Vagina (tissue), 2 donors: ENCODE measurements at places on chromosomes 12 and 14.

DNA sequence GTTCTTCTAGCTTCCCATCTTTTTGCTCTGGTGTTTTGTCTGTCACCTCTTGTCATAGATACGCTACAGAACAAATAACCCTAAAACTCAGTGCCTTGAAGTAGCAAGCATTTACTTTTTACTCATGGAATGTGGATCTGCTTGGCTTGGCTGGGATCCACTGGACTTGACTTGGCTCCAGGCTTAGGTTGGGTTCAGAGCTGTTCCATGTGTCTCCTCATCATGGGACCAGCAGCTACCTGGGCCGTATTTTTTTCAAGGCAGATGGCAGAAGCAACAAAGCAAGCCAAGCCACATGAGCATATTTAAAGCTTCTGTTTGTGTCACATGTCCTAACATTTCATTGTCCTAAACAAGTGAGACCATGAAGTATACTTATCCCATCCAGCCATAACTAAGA is 48.7 kb upstream of the ATF1 start:
- H3K36me3 ChIP-seq = peaks cover 61% of the 10 kb centered on the region
- no peak overlapping the region for H3K27ac ChIP-seq
- H3K27me3 ChIP-seq = no peaks in the 10 kb centered on the region
- H3K4me3 ChIP-seq = no peak overlapping the region
- H3K4me1 ChIP-seq = no peaks in the 10 kb centered on the region

DNA sequence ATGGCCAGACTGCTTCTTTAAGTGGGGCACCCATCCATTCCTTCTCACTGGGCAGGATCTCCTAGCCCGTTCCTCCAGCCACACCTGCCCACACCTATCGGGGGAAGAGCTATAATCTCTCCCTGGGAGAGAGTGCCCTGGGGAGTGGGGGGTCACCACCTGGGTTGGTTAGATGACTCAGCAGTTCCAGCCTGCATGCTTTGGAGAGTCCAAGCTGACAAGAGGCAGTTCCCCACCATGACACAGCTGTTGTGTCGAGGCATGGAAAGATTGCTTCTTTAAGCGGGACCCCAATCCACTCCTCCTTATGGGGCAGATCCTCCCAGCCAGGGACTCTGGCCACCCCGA is 52.6 kb upstream of the PPFIA2 start:
- H3K4me3 ChIP-seq = no peak overlapping the region
- H3K36me3 ChIP-seq = no peaks in the 10 kb centered on the region
- H3K4me1 ChIP-seq = no peaks in the 10 kb centered on the region
- no peak for DNase-seq

- no peak overlapping the region for H3K27ac ChIP-seq
- DNase-seq = no peak
- H3K4me1 ChIP-seq = no peaks in the 10 kb centered on the region
- no peak overlapping the region for H3K4me3 ChIP-seq
- no peaks in the 10 kb centered on the region for H3K27me3 ChIP-seq
Measured at GRCh38 chr12:74449872-74450271, 87.8 kb upstream of the ATXN7L3B start.

DNA sequence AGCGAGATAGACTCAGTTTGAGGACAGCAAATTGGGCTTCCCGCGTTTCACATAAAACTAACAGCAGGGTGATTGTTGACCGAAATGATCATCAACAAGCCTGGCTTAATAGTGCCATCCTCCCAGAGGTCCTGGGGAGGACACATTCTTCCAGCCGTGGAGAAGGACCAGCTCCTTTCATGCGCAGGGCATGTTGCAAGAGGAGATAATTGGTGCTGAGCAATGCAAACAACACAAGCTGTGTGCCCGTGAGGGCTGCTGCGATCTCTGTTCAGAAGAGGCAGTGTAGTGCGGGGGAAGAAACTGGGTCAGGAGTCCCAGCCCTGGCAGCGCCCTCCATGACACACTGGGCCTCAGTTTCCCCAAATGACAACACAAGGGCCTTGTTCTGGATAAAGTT is 54.3 kb downstream of the CCDC85C start:
- no peak for DNase-seq
- no peaks in the 10 kb centered on the region for H3K36me3 ChIP-seq
- peaks cover 7% of the 10 kb centered on the region for H3K4me1 ChIP-seq
- H3K4me3 ChIP-seq = no peak overlapping the region
- H3K27me3 ChIP-seq = no peaks in the 10 kb centered on the region
- no peak overlapping the region for H3K27ac ChIP-seq

GRCh38 chr14:101174522-101174838 is 271.0 kb upstream of the RTL1 start:
- no peak overlapping the region for H3K4me3 ChIP-seq
- no peaks in the 10 kb centered on the region for H3K27me3 ChIP-seq
- no peaks in the 10 kb centered on the region for H3K4me1 ChIP-seq
- peak; percentile 40 for DNase-seq

DNA sequence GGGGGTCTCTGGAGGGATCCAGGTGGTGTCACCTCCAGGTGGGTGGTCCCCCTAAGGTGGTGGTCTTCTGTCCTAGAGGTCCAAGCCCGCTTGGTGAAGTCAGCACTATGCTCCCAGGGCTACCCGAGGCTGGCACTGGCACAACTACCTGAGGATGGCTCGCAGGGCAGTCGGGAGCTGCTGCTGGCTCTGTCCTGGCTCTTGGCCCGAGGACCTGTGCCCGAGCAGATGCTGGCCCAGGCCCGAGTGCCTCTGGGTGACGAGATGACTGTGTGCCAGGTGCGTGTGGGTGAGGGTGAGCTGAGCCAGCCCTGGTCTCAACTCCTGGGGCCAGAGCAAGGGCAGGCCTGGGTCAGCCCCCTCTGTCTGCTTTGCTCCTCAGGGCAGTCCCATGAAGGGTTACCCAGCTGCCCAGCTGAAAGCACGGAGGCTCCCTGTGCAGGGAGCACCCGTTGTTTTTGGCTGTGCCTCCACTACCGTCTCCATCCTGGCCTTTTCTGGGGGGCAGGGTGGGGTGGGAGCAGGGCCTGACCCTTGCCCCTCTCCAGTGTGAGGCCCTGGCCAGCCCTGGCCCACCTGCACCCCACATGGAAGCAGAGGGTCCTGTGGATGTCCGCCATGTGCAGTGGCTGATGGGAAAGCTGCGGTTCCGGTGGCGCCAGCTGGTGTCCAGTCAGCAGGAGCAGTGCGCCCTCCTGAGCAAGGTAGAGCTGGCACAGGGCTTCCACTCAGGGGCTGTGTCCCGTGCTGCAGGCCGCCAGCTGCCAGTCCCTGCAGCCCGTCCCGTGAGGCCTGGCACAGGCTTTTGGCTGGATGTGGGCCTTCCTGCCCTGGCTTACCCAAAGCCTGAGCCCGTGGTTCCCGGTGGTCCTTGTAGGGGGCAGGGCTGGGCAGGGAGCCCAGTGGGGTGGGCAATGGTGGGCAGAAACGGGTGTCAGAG is 1.3 kb downstream of the TEDC1 start:
- no peak for DNase-seq
- no peak overlapping the region for H3K4me3 ChIP-seq
- no peaks in the 10 kb centered on the region for H3K36me3 ChIP-seq
- H3K27ac ChIP-seq = no peak overlapping the region

GRCh38 chr12:96045566-96045965 is 10.2 kb upstream of the LTA4H start:
- no peaks in the 10 kb centered on the region for H3K36me3 ChIP-seq
- no peaks in the 10 kb centered on the region for H3K4me1 ChIP-seq
- H3K4me3 ChIP-seq = no peak overlapping the region

DNA sequence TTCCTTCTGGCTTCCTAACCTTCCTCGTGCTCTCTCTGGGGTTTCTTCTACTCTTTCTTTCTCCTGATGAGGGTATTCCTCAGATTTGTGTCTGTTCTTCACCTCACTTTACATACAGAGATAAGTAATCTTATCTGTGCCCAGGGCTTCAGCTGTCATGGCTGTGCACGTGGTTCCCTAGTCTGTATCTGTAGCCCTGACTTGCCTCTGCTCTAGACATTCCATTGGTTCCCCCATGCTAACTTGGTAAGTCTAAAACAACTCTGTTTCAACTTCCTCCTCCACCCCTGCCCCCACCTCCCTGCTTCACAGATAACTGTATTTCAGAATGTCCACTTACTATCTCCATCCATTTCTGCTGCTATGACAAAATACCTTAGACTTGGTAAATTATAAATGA is 10.8 kb downstream of the DIP2B start:
- H3K27ac ChIP-seq = no peak overlapping the region
- peaks cover 41% of the 10 kb centered on the region for H3K4me1 ChIP-seq
- H3K4me3 ChIP-seq = no peak overlapping the region
- H3K36me3 ChIP-seq = no peaks in the 10 kb centered on the region
- DNase-seq = no peak
- no peaks in the 10 kb centered on the region for H3K27me3 ChIP-seq

- H3K27me3 ChIP-seq = no peaks in the 10 kb centered on the region
- H3K36me3 ChIP-seq = no peaks in the 10 kb centered on the region
- no peak within 1 kb of the TSS for H3K27ac ChIP-seq
- H3K4me3 ChIP-seq = peak within 1 kb of the TSS; percentile 38
- DNase-seq = no peak
Measured at GRCh38 chr12:121038861-121039668, at the start of gene OASL. Gene OASL, minus strand, starts transcription at chr12:121039246. Its CDS starts 275 bp downstream, at chr12:121038971.

DNA sequence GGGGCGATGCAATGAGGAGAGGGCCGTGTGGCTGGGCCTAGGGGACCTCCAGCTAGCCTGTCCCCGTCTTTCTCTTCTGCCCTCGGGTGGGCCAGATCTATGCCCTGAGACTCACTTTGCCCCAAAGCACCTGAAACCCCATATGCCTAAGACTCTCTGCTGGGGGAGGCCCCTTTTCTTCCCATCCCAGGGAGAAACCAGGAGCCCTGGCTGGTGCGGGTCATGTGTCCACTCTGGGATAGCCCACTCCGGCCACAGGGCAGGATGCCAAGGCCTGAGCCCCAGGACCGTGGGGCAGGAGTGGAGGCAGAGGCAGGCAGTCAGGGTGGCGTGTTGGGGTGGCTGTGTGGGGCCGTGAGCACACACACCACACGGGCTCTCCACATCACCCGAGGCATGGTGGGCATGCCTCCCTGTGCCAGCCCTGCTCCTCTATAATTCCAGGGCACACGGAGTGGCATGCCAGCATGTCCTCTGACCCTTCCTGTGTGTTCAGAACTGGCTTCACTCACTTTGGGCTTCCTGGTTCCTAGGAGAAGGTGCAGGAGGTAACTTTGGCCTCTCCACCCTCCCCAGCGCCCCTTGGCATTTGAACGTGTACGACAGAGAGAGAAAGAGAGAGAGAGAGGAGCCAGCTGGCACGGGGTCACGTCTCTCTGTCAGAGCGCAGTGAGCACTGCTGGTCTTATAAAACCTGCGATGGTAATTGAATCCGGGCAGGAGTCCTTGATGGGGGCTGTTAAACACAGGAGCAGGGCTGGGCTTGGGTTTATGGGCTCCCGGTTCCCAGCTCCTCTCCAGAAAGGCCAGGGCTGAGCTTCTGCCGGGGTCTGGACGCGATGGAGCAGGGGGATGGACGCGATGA is 144.2 kb downstream of the KIF26A start:
- DNase-seq = no peak
- no peaks in the 10 kb centered on the region for H3K36me3 ChIP-seq
- H3K27me3 ChIP-seq = no peaks in the 10 kb centered on the region
- no peak overlapping the region for H3K27ac ChIP-seq

DNA sequence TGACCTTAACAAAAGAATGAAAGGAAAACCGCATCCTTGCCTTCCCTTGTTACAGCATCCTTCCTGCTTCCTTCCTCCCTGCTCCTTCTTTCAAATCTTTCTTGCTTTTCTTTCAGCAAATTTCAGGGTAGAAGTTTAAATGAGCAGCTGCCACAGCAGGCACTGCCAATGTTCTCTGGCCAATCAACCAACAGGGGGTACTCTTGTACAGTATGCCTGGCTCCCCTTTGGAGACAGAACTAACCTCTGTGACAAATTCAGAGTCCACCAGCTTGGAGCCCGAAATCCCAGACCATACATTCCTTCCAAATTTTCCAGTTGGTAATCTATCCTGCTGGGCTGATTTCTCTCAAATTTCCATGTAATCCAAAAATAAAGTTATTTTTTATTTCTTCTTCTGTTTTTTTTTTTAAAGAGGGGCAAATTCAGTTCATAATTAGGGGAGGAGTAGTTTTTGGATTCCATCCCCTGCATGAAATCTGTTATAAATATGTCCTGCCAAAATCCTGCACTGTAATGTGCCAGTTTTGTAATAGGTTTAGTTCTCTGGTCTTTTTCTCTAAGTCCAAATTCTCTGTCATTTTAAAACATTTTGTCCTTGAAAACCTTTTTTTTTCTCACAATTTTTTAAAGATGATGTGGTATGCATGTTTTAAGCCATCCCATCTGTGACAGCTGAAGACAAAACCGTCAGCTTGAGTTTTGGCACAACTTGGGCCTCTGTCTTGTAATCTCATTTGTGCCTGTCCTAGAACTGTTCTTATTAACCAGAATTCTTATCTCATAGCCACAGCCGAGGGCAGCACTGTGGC is 610.0 kb upstream of the LMO3 start:
- no peaks in the 10 kb centered on the region for H3K4me1 ChIP-seq
- no peak overlapping the region for H3K4me3 ChIP-seq
- DNase-seq = no peak

DNA sequence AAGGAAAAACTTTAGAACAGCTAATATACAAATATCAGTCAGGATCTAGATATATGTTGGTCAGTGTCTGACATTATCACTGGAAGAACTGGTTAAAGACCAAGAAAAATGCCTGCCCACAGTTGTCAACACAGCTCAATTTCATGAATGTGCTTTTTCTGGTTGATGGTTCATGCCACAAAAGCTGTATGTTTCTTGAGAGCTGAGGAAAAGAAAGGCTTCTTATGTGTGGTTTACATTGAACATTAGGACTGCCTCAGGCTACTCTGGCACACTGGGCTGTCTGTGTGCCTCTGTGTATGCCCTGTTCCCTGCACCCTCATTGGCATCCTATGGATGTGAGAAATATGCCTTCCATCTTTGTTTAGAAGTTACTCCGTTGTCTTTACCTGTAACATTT is 218.8 kb upstream of the RGS6 start:
- H3K4me3 ChIP-seq = no peak overlapping the region
- peaks cover 7% of the 10 kb centered on the region for H3K36me3 ChIP-seq
- no peaks in the 10 kb centered on the region for H3K4me1 ChIP-seq
- H3K27me3 ChIP-seq = no peaks in the 10 kb centered on the region
- DNase-seq = no peak

DNA sequence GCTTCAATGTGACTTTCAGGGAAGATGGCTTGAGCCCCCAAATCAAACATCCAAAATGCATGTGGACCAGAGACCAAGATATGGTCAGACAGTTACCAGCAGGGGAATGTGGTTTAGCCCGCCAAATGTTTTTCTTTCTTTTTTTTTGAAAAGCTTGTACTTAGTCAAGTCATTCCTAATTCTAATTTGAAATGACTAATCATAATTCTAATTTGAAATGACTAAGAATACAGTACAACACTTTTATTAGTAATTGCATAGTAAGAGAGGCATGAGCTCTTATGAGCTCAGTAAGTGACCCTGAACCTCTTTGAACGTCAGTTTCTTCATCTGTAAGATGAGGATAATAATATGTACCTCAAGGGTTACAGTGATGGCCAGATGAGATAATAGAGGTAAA is 72.4 kb downstream of the HECTD4 start:
- H3K27me3 ChIP-seq = no peaks in the 10 kb centered on the region
- no peak overlapping the region for H3K27ac ChIP-seq
- H3K4me3 ChIP-seq = no peak overlapping the region
- H3K36me3 ChIP-seq = peaks cover 11% of the 10 kb centered on the region
- no peak for DNase-seq
- H3K4me1 ChIP-seq = peaks cover 16% of the 10 kb centered on the region

- no peaks in the 10 kb centered on the region for H3K4me1 ChIP-seq
- no peaks in the 10 kb centered on the region for H3K27me3 ChIP-seq
Measured at GRCh38 chr14:57998766-57999165, 132.9 kb upstream of the SLC35F4 start.
